NCI-H1105 (cell line): ENCODE measurements at places on chromosomes 1 and 21.

GRCh38 chr21:33406493-33406892 lies 3.3 kb downstream of the IFNGR2 start:
- no peak for DNase-seq

DNA sequence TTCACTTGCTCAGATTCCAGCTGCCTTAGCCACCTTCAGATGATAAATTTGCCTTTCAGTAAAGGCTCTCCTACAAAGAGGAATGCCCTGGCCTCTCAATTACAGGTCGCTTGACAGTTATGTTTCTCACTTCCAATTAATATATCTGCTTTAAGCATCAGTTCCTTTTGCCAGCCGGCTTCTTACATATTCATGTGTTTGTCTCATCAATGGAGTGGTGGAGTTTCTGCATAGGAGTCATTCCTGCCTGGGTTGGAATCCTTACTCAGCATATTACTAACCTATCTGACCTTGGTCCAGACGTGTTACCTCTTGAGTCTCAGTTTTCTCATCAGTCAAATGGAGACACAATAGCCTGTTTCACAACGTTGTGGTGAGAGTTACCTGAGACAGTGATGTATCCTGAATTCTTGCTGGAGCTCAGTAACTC lies 9.4 kb upstream of the SESN2 start:
- DNase-seq = no peak

DNA sequence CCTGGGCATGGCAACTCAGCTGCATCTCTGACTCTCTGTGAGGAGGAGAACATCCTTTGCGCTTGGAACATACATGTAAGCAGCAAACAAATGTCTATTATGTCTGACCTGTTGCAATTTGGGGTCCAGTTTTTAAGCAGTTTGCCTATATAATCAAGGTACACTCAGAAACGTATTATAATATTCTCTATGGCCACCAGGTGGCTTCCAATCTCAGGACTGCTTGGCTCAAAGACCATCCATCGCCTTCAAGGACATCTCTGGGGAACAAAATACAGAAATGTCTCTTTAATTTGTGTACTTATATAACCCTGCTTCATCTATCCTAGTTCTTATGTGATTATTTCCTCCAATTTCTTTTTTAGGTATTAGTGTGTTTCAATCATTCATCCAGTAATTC lies 227.2 kb downstream of the OLFM3 start:
- peak; percentile 17 for DNase-seq

DNA sequence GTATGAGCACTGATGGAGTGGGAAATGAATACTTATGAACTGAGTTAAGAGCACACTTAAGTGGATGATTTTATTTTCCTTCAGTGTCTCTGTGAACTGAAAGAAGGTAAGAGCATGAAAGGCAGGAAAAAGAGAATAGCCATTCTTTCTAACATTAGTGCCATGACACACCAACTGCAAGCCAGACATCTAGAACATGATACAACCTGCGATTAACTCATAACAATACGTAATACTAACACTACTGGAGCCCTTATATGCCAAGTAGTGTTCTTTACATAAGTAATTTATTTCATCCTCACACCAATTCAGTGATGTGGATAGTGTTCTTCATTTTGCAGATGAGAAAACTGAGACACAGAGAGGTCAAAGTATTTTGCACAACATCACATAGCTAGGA lies 56.7 kb downstream of the PRRX1 start:
- no peak for DNase-seq

- DNase-seq = no peak
These were observed 197.7 kb downstream of the GREM2 start for GRCh38 chr1:240414237-240414636.
